ENCODE measurements at places on chromosomes 5 and 9.

DNA sequence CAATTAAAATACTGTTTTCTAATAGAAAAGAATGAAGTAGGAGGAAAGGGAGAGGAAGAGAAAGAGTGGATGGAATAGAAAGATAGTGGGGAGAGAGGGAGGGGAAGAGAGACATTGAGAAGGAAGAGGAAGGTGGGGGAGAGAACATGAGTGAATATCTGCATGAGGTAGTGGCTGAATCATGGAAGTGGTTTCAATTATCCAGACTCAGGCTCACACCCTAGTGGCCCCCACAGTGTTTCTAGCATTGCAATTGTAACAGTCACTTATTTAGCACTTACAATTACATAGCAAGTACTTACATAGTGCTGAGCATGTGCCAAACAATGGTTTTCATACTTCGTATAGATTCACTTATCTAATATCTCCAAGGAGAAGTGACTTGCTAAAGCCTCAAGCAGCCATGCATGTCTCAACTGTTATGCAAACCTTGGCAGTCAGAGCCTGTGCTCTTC lies 72.7 kb downstream of the CAST start:
- ATAC-seq: no peak

DNA sequence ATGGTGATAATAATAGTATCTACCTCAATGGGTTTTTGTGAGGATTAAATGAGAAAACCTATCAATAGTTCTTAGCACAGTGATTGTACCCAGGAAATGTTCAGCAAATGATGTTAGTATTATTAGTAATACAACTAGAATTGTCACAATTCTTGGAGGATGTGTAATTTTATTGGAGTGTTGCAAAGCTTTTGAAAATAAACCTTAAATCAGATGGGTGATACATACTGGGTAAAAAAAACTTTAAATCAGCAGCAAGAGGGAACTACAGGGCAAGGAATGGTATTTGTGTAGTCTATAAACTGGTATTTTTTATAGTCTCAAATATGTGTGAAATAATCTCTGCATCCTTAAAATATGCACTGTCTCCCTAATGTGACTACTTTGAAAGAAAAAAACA lies 371.6 kb downstream of the PIK3R1 start:
- no peak for ATAC-seq

DNA sequence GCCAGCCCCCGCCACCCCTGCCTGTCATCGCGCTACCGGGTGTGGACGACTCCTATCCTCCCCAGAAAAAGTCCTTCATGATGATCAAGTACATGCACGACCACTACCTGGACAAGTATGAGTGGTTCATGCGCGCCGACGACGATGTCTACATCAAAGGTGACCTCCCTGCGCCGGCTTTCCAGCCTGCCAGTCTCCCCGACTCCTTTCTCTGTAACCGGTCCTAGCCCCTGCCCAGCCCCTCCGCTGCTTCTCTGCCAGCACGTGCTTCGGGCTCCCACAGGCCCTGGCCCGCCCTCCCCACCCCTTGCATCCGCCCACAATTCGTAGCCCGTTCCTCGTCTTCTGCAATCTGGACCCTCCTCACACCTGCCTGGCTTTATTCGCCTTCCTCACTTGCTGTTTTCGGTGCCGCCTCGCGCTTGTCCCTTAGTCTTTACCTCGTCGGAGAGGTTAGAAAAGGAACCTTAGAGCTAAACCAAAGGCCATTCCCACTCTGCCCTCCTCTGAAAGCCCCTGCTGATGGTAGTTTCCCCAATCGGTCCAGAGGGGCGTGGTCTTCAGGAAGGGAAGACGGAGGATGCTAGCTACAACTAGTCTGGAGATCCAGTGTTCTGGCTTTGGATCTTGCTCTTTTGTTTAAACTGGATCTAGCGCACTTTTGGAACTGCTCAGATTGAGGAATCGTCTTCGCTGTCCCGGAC lies 1.4 kb downstream of the CHSY3 start:
- no peak for ATAC-seq

DNA sequence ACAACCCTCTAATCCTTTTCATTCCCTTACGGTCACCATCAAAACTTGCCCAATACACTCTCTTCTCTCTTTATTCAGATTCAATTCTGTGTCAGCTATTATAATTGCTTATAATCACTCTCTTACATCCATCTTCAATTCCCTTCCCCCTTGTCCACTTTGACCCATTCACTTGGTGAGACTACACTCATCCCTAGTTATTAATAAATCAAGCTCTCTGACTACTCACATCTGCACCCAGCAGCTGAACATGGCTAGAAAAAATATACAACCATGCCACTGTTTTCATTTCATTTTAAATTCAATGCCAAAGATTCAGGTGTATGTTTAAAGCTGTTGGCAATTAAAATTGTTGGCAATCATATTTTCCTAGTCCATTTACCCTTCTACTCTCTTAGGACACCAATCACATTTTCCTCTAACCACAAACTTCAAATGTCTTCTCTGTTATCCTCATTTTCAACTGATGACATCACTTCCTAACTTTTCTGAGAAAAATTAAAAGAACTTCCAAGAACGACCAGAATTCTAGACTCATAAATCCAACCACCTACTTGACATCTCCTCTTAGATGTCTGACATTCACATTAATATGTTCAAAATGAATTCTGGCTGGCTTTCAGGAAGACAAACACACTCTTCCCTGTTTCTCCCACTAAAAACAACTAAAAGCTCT lies 5.5 kb downstream of the C5orf15 start:
- peak; percentile 36 for ATAC-seq

DNA sequence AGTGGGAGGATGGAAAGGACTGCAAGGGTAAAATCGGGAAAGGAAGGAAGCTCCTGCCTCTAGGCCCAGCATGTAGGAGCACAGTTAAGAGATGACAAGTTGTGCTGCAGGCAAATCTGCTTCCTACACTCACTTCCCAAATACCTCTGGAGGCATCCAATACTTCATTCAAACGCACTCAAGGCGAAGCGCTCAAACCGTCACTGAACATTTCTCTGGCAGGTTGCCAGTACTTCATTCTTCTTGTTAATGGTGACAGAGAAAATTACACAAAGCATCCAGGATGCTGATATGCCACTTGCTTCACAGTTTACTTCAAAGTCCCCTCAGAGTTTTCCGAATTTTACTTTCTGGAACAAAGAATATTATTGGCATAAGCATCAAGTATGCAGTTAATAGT lies 59.8 kb downstream of the NREP start:
- no peak for ATAC-seq

DNA sequence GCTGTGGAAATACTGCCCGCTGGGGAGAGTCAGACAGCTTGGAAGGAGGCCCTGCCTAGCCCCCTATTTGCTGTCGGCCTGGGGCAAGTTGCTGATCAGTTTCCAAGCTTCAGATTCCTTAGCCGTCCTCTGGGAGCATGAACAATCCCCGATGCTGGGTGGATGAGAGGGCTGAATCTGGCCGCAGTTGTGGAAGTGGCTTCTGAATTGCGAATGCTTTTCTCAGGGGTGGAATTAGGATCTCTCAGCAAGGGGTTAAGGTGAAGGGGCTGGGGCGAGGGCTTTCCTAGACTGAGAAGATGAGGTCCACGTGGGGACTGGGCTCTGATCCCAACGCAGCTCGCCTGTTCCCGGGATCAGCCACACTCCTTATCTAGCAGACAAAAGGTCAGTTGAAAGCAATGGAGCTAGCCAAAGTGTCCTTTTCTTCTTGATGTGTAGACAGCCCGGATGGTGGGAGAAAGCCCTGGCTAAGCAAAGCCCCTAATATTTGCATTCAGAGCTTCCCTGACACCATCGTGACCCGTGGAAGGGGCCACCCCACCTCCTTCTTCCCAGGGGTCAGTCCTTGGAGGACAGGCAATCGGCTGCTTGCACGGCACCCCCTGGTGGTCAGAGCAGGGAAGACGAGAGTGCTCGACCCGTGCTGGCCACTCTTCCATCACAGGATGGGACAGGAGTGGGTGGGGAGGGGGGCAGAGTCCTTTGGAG lies 54.9 kb downstream of the COL15A1 start:
- ATAC-seq: peak; percentile 30

GRCh38 chr5:171762021-171762608 lies 23.5 kb upstream of the SMIM23 start:
- ATAC-seq: no peak
